ENCODE measurements at places on chromosomes 7 and 10. TPM values are rescaled to one million over a fixed set of nuclear protein-coding genes. Genes with fewer than 3 reads are reported as not detected.

The UFSP1 gene
- total RNA-seq, result 0.28 TPM

The TBX20 gene
- total RNA-seq, result 0.36 TPM

GRCh38 chr10:4474829-4475228 is 351.2 kb upstream of the AKR1E2 start:
- no peak for DNase-seq

GRCh38 chr10:108450280-108450679 is 1285.8 kb upstream of the SORCS1 start:
- no peak for DNase-seq

GRCh38 chr10:95447685-95448084 is 113.5 kb downstream of the SORBS1 start:
- DNase-seq, result no peak

Measured in IMR-90 (cell line).